NCI-H1436 (cell line): ENCODE measurements at places on chromosomes 3 and 15.

- no peak for DNase-seq
These were observed 6.9 kb downstream of the PLCH1 start for GRCh38 chr3:155737844-155738460.

GRCh38 chr3:55984626-55985025 is 483.6 kb downstream of the ERC2 start:
- no peak for DNase-seq

- no peak for DNase-seq
These were observed 549.6 kb upstream of the CCDC54 start for GRCh38 chr3:106827515-106828213.

DNA sequence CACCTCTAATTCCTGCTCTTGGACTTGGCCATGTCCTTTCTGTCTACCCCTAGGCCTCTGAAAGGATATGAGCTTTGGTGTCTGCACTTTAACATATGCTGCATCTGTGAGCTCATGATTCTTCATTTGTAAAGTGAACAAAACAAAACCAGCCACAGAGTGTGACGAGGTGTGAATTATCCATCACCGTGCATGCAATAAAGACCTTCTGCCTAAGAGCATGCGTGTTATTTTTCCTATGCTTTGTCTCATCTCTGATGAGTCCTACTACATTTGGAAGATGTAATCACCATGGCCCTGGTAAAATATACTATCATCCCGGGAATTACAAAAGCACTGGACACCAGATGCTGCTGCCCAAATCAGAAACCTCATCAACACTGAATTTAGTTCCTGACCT is 103.5 kb upstream of the KCNAB1 start:
- DNase-seq: no peak

DNA sequence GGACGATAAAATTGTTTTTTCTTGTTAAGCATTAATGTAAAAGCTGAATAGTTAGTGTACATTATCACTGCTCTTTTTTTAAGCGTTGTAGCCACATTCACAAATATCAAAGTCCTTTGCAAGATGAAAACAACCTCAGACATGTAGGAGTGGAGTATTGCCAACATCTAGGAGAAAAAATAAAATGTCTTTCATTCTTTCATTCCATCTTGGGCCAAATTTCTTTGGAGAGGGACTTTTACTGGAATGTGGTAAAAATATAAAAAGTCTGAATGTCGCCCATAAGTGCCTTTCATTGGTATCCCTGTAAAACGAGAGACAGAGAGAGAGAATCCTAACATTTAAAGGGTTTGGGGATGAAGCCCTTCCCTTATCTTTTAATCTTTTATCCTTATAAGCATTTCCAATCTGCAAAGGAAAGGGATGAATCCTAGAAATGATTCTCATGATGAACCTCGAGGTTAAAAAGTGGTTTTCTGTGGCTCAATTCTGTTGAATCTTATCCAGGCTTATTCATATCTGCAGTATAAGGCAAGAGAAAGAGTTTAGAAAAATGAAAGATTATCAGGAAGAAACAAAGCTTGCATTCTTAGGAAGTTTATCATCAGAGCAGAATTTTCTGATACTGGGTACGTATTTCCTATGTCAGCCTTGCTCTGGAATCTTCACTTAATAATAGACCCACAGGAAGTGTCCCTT is 1031.7 kb downstream of the MCTP2 start:
- DNase-seq: no peak

DNA sequence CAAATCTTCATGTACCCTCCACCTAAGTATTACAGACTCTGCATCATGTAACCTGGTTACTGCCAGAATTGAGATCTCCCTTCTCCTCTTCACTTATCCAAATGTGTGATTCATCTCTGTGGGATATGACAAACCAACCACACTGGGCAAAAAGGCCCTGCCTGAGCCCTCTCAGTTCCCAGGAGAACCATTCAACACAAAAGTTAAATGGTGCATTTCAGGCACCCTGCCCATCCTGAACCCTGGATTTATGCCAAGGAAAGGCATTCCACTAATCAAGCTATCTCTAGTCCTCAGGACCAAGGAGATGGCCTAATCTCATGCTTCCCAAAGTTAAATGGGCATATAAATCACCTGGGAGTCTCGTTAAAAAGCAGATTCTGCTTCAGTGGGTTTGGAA is 108.5 kb downstream of the TNIK start:
- DNase-seq: no peak

- no peak for DNase-seq
These were observed 78.5 kb downstream of the HMG20A start for GRCh38 chr15:77499087-77499760.

- DNase-seq: no peak
These were observed 15.5 kb downstream of the ATOSA start for GRCh38 chr15:52663536-52664294.

GRCh38 chr3:32901005-32901932 is 50.2 kb upstream of the CCR4 start:
- no peak for DNase-seq

- no peak for DNase-seq
These were observed 150.6 kb downstream of the ADAMTS17 start for GRCh38 chr15:100191161-100191560.

DNA sequence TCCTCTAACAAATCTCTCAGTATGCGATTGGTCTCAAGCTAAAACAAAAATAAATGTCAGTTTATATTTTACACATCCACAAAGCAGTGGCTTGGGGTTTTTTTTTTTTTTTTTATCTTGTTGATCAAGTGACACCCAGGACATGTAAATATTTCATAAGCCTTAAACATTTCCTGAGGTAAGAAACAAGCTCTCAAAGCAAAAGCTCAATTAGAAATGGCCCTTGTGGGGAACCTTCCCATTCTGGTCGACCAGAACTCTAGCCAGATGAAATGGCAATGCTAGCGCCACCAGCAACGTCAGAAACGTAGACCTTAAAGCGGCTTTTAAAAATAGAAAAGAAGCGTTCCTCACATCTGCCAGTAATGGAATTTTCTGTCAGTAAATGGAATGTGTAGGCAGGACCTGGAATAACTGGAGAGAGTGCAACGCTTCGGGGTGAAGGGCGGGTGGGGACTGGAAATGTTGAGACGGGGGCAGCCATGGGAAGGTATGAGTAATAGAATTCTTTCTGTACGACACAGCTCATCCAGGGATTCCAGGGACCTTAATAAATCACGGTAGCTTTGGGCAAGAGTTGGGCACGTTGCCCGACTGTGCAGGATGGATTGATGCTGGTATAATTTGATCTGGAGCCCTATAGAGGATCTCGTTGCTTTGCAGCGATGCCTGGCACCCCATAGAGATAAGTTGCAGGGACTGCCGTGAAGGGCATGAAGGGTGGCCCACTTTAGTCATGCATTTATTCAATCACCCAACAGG is 44.4 kb downstream of the BTD start:
- no peak for DNase-seq

DNA sequence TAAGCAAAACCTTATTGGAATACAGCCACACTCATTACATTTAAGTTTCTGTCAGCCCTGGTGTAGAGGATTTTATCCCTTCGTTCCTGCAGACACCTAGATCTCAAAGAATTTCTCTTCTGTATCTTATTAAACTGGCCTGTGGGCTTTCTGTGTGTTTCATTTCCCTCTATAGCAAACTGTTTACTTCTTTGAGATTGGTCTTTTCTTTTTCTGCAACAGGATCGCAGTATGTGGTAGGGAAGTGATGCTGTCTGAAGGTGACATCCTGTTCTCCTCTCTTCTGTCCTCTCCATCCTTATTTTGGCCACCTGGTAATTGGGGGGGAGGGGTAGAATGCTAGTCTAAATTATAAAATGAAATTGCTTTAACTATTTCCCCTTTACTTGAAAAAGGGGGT is 25.5 kb downstream of the ATP1B3 start:
- DNase-seq: no peak

GRCh38 chr15:71149646-71150557 is 34.6 kb downstream of the THSD4 start:
- DNase-seq: no peak

GRCh38 chr3:99875929-99876841 is 58.5 kb downstream of the CMSS1 start:
- no peak for DNase-seq

GRCh38 chr15:86852741-86853140 is 773.1 kb downstream of the AGBL1 start:
- DNase-seq: no peak

- DNase-seq: no peak
These were observed 1.8 kb downstream of the MUC4 start for GRCh38 chr3:195809796-195810454.

DNA sequence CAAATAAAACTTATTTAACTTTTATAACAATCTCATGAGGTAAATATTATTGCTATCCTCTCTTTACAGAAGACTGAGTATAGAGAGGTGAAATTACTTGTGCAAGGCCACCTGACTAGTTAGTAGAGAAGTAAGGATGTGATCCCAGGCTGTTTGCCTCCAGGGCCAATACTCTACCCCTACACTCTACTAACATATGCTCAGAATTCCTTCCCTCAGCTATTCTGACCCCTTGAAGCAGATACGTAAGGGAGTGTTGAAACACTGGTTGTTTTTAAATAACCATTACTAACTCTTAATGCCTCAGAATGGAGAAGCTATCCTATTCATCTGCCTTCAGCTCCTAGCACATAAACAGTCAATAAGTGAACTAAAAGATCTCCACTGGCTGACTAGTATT is 24.1 kb downstream of the CSTA start:
- DNase-seq: no peak

- no peak for DNase-seq
These were observed 124.0 kb upstream of the ROPN1 start for GRCh38 chr3:124115956-124116355.

DNA sequence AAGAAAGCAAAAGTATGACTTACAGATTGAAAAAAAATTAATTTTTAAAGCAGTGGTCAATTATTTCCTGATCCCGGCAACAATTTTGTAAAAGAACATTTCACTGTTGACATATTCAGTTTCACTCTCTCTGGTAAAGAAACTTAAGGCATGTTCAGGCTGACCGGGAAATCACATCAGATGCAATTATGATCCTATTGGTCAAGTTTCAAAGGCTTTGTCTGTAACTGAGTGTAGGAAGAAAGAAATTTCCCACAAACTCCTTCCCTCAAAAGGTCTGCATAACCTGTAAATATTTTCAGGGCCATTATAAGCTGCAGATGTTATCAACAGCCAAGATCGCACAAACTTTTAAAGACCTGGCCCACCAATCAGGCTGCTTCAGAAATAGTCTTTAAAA is 205.4 kb upstream of the IGF1R start:
- no peak for DNase-seq

GRCh38 chr3:194852831-194853508 is 167.3 kb downstream of the FAM43A start:
- no peak for DNase-seq

DNA sequence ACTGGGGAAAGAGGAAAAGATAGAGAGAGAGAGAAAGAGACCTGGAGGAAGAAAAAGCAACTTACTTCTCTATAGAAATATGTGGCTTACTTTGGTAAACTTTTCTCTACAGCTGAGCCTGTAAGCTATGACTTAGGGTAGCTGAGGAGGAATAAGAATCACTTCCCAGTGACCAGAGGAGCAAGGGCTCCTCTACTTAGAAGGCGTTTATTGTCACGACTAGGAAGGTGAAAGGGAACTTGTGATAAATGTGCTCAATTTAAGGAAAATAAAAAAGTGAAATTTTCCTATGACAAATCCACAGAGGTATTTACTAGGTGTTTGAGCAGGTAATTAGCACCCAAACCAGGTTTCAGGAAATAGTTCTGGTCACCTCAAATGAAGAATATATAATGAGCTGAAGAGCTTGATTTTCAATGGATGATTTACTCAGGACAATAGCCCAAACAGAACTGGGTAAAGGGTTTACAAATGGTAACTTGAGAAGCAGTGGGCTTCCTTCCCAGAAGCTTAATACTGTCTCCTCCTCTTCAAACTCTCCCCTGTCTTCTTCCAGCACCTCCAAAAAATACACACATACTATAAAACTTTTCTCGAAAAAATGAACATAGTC is 46.1 kb downstream of the SOX2 start:
- no peak for DNase-seq

DNA sequence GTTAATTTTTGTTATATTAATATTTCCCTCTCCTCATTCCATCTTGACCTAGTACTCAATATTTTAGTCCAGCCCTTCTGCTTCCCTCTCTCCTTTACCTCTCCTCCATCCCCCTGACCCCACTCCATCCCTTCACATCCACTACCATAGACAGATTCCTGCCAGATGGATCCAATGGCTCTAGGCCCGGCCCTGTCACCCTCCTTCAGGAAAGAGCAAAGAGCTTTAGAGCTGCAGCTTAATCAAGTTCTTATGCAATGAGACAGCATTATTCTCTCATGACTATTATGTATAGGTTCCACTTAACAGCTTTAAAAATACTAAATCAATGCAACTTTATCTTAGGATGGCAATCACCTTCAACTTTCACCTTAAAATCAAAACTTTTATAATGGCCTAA is 200.7 kb upstream of the TTC14 start:
- DNase-seq: no peak

DNA sequence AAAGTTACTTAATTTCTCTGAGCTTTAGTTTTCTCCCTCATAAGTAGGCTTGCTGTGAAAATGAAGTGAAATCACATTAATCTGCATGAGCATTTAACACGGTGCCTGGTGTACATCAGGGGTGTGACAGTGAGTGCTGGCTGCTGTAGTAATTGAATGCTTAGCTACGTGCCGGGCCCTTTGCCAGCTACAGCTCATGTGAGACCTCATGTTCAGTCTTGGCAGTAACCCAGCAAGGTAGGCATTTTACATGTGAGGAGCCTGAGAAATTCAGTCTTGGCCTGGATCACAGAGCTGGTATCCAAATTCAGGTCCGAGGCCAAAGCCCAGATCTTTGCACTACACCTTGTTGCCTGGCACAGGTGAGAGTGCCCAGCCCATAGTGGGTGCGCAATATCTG is 9.1 kb downstream of the GHRL start:
- peak; percentile 32 for DNase-seq

- no peak for DNase-seq
These were observed 2.3 kb downstream of the BBX start for GRCh38 chr3:107524841-107525643.

- DNase-seq: no peak
These were observed 43.8 kb downstream of the OSBPL10 start for GRCh38 chr3:31937225-31937624.

- no peak for DNase-seq
These were observed 1472.4 kb downstream of the SI start for GRCh38 chr3:163605915-163606314.

- DNase-seq: no peak
These were observed 147.4 kb downstream of the TJP1 start for GRCh38 chr15:29674661-29675533.

DNA sequence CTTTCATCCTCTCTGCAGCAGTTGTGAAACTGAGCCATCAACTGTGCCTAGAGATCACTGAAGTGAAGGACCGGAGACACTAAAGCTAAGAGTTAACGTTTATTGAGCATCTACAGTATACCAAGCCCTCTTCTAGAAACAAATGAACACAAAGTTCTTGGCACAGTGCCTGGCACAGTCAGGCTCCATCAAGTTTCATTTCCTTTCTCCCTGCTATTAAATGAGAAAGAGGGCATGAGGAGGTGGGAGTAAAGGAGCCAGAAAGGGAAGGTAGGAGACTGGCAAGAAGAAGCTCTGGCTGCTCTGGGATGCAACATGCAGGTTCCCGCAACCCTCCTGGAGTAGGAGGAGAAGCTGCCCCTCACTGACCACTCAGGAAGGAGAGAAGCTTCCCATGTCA is 30.6 kb downstream of the CYP19A1 start:
- no peak for DNase-seq

- DNase-seq: peak; percentile 44
These were observed 86.2 kb upstream of the PIAS1 start for GRCh38 chr15:67967871-67968431.
